Effector CD8-positive, alpha-beta T cell (primary cell): ENCODE measurements at places on chromosomes 3 and 15.

DNA sequence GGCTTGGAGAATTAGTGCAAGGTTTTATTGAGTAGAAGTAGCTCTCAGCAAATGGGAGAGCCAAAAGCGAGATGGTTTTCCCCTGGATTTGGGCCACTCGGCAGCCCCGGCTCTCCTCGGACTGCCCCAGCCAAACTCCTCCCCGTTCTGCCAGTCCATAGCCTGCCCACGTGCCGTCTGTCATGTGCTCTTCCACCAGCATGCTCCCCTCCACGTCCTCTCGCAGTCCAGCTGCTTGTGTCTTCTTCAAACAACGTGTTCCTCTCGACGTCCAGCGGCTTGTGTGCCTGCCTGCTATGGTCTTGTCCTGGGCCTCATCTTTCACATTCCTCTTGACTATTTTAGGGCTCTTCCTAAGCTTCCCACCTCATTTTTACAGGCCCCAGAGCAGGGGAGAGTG is 16.7 kb upstream of the SECISBP2L start:
- DNase-seq, result no peak

DNA sequence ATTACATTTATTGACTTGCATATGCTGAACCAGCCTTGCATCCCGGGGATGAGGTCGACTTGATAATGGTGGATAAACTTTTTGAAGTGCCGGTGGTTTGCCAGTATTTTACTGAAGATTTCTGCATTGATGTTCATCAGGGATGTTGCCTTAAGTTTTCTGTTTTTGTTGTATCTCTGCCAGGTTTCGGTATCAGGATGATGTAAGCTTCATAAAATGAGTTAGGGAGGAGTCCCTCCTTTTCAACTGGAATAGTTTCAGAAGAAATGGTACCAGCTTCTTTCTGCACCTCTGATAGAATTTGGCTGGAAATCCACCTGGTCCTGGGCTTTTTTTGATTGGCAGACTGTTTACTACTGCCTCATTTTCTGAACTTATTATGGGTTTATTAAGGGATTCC is 250.8 kb downstream of the TBC1D5 start:
- DNase-seq, result no peak

- no peak for DNase-seq
Measured at GRCh38 chr3:52786330-52787215, 8.0 kb upstream of the ITIH3 start.

- no peak for DNase-seq
Measured at GRCh38 chr3:17081520-17081919, 196.8 kb downstream of the PLCL2 start.

- no peak for DNase-seq
Measured at GRCh38 chr15:23750776-23751175, 63.7 kb upstream of the NDN start.

GRCh38 chr3:14594234-14594633 is 54.1 kb upstream of the GRIP2 start:
- DNase-seq, result no peak

DNA sequence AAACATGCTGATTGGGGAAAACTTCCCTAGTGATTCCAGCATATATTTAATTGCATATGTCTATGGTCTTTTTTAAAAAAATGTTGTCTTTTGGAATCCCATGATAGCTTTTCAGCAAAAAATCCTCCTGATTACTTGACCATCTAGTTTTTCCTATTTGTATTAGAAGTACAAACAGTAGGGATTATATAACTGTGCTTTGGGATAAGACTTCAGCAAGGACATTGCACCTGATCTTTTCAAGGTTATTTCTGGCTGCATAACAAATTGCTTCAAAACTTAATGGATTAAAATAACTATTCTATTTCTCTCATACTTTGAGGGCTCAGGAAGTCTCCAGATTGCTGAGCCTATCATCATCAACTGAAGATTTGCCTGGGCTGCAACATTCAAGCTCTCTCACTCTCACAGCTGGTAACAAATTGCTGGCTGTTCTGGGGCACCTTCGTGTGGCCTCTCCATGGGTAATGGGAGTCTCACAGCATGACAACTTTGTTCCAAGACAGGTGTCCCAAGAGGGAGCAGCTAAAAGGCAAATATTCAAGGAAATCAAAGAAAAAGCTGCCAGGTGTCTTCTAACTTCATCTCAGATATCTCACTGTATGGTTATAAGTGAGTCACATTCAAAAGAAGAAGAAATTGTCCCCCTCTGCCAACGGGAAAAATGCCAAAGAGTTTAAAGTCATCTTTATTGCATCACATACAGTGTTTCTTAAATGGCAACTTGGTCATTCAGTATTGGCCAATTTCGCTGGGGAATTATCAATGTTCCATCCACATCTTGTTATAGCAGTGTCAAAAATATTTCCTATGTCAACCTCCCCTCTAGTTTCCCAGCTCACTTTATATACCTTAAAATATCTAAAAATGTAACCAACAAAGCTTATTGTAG is 644.5 kb upstream of the GRM7 start:
- no peak for DNase-seq

GRCh38 chr3:193942516-193943055 is 193.4 kb upstream of the HES1 start:
- no peak for DNase-seq

DNA sequence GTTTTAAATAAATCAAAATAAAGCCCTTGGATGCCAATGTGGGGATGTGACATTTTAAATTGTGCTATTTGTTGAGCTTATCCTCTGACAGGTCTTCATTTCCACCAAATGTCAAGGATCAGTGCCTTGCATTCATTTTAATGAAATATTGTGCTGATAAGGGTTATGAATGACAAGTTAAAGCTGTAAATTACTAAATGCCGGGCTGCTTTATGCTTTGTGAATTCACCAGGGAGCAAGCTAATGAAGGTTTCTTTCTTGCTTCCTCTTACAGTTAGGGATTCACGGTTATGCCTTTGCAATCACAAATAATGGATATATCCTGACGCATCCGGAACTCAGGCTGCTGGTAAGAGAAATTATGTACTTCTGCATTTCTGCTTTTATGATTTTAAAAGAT is 81.7 kb downstream of the LRTM1 start:
- DNase-seq, result no peak

DNA sequence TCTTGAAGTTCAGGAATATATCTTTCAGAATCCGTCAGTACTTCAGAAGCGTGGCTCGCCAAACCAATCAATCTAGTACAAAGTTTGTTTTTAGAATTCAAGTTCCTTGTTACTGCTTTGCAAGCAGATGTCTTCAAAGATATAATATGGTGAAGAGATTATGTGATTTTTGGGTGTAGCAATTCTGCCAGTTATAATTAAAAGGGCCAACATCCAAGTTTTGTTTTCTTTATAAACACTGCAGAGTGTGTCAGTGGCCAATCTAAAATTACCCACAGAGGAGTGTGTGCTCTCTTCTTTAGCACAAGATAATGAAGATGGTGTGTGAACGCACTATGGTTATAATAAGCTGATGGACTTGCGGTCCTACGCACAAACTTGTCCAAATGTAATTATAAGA is 493.6 kb upstream of the MDFIC2 start:
- DNase-seq, result no peak

DNA sequence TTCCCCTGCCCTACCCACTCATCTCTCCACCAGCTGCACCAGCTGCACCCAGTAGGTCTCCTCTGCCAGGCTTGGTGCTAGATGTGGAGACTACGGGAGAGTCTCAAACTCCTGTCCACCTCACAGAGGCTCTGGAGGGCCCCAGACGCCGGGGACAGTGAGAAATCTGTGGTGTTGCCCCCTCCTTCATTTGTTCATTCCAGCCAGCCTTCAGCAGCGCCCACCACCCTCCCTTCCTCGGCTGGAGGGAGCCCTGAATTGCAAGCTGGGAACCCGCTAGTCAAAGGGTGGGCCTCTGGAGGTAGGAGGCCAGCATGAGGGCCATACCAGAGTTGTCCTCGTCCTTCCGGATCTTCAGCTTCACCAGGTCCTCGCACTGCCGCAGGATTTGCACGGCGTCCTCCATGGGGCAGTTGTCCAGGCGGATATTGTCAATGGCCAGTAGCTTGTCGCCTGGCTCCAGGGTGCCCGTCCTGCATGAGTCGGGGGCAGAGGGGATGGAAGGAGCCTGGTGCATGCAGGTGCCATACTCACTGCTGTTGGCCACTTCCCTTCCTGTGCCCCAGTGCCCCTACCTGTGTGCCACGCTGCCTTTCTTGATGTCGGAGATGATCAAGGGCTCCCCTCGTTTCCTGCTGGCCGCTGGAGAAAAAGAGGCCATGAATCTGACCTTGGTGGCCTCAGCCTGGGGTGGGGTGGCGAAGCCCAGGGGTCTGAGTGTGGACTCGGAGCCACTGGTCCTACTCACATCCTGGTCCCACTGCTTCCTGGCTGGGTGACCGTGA is 29.1 kb downstream of the GRIP2 start:
- DNase-seq, result no peak

GRCh38 chr3:43859766-43860165 is 169.0 kb downstream of the ABHD5 start:
- no peak for DNase-seq

DNA sequence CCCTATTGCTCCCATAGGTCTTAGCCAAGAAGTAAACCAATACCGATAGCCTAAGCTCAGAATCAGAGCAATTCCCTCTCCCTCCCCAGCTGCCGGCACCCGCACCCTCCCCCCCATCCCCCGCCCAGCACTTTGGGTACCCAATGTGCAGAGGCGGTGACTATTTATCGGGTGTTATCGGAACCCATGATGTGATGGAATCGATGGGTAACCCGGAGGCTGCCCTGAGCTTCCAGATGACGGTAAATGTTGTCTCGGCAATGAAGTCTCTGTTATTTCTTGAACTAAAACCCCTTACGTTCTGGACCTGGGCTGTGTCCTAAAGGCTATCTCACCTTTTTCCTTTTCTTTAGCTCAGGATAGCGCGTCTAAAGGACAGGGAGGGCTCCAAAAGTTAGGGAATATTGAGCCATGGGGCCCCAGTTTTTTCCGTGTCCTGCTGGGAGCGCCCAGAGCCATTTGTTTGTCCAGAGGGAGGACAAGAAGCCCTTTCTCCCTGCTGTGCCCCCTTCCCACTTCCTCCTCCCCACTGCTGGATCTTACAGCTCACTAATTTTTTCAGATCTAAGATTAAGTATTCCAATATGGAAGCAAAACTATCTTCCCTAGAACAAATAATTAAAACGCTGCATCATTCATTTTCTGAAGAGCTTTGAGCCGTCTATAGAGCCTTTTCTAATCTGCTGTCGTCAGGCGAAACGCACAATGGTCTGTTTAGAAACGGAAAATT is 1.5 kb downstream of the SLITRK3 start:
- no peak for DNase-seq

DNA sequence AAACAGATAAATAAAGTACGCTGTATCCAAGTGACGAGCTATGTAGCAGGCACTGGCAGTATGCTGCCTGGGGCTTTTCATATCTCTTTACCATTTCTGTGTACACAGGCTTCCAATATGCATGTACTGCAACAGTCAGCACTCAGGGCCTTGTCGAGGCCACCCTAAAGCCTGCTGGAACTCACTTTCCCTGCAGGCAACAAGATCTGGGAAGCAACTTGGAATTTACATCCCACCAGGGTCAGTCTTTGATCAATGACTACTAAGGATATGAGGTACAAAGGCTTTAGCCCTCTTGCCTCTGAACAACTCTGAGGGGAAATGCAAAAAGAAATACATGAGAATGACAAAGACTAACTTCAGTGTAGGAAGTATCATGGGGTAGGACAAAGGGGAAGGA is 101.8 kb upstream of the ARL6 start:
- no peak for DNase-seq

GRCh38 chr15:69439623-69440022 is 13.0 kb upstream of the RPLP1 start:
- DNase-seq, result no peak

DNA sequence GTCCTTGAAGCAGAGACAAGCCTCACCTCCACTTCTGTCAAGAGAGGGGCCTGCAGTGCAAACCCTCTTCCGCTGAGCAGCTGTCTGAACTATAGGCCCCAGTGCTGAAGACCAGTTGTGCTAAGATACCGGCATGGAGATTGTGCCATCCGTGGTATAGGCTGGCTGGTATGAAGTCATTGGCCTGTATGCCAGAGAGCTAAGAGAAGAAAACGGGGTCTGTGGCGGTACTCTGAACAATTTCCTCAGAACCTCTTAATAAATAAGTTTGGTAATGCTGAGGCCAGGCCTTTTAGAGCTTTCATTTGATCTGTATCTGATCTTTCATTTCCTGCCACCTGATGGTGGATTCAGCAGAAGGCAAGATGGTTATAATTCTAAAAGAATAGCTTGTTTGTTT is 123.0 kb downstream of the LRIG1 start:
- DNase-seq, result no peak

DNA sequence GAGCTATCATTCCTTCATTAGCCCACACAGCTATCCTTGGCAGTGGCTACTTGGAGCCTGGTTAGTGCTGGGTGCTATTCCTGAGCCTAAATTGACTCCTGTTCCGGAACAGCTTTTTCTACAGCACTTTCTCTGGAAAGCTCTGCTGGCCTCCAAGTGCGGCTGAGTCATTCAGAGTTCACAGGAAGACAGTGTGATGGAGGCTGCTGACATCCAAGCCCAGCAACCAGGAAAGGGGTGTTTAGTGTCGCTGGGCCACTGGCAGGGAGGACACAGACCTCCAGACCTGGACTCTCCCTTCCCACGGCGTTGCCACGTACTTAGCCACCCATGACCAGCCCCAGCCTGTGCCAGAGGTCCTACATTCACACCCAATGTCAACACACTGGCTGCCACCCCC is 28.7 kb downstream of the CACNA2D2 start:
- DNase-seq, result no peak

DNA sequence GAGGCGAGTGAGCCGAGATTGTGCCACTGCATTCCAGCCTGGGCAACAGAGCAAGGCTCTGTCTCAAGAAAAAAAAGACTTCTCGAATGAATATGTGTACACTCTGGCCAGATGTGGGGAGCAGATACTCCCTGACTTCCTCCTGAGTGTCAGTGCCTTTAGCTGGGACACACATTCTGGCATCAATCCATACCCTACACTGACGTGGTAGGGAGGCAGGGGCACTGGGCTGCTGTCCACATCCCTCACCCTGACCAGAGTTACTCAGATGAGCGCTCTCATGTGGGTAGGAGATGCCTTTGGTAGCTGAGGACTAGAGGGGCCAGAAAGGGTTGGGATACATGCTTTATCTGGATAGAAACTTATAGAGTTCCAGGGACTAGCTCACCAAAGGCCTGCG is 15.6 kb downstream of the LIMD1 start:
- DNase-seq, result no peak

- DNase-seq, result no peak
Measured at GRCh38 chr3:37395286-37395685, 220.9 kb upstream of the LRRFIP2 start.

- no peak for DNase-seq
Measured at GRCh38 chr3:171556574-171557145, 96.5 kb upstream of the TNIK start.

GRCh38 chr3:134903837-134904236 is 108.8 kb downstream of the EPHB1 start:
- no peak for DNase-seq

- no peak for DNase-seq
Measured at GRCh38 chr15:60126661-60127060, 122.5 kb downstream of the FOXB1 start.

DNA sequence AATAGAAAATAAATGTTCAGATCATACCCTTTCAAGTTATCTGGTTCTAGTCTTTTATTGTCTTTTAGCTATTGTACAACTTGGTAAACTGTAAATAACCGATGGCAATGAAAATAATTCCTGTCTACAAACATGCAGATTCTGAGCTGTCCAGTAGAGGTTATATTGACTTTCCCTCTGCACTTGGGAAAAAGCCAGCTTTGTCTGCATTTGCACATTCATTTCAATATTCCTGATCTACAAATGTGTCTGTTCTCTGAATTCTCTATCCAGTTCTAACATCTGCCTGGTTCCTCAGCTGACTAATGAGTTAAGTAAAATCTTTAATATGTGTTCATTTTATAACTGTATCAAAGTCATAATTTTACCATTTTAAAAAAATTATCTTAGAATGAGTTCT is 408.5 kb downstream of the ERC2 start:
- DNase-seq, result no peak
